GM23248 (cell line): ENCODE measurements at places on chromosomes 3 and 15.
A peak's percentile ranks its signal among the peaks of the same experiment; 100 is the strongest.

DNA sequence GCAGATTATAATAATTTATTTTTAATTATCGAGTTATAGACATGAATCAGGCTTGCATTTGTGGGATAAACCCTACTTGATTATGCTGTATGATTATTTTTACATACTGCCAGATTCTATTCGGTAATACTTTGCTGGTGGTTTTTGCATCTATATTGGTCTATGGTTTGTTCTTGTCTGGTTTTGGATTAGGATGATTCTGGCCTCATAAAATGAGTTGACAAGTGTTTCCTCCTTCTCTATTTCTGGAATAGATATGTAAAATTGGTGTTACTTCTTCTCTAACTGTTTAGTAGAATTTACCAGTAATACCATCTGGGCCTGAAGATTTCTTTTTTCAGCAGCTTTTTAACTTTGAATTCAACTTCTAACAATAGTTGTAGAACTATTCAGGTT is 33.0 kb upstream of the ACKR4 start:
- DNase-seq = no peak

- DNase-seq = peak; percentile 87
These were observed 22.0 kb downstream of the TMPRSS7 start for GRCh38 chr3:112056451-112056929.

DNA sequence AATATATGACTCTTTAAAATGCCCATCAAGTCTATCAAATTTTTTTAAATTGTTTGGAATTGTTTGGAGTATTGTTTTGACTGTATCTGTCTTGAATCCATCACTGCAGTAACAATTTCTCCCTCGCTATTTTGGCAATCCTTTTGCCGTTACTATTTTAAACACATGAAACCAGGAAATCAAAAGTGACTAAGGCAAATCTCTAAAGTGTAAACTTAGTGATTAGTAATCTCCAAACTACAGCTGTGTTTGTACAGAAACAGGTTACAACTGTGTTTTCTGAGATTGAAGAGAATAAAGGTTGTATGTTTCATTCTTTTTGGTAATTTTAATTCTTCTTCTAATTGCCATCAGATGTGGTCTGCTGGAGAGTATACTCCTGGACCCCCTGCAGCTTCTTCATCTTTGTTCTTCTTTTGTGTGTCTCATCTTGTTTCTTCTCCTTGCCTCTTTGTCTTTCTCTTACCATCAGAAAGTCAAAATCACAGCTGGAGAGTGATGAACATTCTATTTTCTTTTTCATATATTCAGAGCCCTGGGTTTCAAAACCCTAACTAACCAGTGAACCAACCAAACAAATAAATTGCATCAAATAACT is 465.4 kb downstream of the RBMS3 start:
- DNase-seq = no peak

DNA sequence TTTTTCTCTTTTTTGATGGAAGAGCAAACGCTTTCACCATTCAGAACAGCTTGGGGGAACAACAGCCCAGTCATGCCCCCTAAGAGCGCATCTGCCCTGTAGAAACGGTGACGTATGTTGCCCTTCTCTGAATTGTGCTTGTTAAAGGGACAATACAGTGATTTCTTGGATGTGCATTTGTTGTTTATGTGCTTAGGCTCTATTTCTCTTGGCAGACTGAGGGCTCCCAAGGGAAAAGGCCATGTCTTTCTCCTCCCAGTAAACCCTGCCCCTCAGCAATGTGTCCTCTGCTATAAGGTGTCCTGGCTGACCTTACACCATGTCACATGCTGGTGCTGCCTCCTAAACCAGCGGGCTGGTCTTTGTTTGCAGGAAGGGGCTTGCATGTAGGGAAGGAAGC is 346.1 kb downstream of the EPHB1 start:
- no peak for DNase-seq

DNA sequence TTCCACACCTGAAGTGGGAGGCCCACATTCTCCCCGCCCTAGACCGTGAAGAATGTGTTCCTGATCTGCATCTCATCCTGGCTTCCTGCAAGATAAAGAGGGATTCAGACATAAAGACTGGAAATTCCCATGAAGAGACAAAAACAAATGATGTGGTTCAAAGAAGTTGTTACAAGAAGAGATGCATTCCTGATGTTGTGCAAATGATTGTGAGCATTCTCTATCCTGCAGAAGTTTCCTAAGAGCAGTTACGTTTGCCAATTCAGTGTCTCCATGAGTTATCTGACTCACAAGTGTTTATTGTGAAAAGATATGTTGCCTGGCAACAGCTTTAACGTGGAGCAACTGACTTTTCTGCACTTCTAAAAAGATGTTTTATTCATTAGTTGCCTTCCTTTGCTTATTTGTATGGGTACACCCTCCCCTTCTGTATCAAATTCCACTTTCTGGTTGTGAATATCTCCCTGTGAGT is 107.8 kb downstream of the ZIC4 start:
- DNase-seq = peak; percentile 99

GRCh38 chr3:31762888-31763351 is 218.1 kb downstream of the OSBPL10 start:
- DNase-seq = no peak

DNA sequence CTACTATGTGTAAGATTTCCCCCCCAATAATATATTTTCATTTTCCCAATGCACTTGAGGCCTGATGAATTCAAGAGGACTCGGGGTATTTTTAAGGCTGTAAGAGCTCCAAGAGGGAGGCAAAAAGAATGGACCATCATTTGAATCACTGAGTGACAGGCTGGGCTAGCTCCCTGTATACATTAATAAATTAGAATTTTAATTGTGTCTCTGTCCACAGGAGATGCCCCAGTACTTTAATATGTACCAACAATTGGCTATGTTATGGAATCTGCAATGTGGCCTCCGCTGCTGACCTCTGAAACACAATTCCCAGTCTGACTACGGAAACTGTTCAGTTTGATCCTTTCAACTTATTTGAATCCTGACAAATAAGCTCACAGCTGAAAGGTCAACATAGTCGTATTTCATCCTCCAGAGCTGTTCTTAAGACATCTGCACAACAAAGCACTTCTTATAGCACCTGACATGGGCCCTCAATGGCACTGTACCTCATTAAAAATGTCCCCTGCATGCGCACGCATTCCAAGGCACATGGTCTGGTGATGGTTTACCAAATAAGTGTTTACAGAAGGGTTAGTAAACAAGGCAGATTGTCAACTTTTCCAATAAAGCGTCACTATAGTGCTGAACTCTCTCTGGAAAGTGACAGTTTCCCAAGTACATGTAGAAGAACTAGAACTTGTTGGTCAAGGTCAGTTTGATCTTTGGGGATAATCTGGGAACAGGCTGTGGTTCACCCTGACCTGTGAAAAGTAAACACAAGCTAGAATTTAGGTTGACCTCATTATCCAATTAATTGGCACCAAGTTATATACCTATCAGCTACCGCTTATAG is 472.9 kb downstream of the FOXP1 start:
- no peak for DNase-seq

GRCh38 chr15:70014860-70015490 is 82.7 kb downstream of the TLE3 start:
- DNase-seq = no peak

- DNase-seq = peak; percentile 91
These were observed 72.2 kb downstream of the TOP2B start for GRCh38 chr3:25592510-25592968.

DNA sequence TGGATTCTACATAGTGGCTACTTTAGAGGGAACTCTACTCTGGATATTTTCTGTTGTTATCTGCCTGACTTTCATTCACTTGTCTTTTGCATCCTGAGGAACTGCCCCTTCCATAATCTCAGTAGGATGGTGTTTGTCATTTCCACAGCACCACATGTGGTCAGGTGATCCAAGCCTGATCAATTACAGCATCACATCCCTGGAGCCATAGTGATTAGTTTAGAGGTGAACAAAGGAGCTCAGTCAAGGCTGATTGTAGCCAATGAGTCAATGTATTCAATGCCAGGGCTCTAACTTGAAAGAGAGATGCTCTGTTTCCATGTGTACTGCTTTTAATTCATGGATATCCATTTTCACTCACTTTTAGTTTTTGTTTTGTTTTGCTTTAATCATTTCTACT is 478.7 kb upstream of the ADAMTS9 start:
- no peak for DNase-seq

GRCh38 chr3:13323822-13324221 is 96.3 kb downstream of the NUP210 start:
- no peak for DNase-seq

- no peak for DNase-seq
These were observed 34.3 kb downstream of the CCDC66 start for GRCh38 chr3:56591262-56591661.

GRCh38 chr3:114902691-114903101 is 244.4 kb downstream of the ZBTB20 start:
- peak; percentile 10 for DNase-seq

- DNase-seq = peak; percentile 45
These were observed 65.3 kb downstream of the ASB7 start for GRCh38 chr15:100667405-100668347.

- DNase-seq = peak; percentile 51
These were observed 112.6 kb upstream of the KBTBD8 start for GRCh38 chr3:66885326-66886000.

GRCh38 chr15:46343196-46343935 is 708.5 kb downstream of the SQOR start:
- DNase-seq = no peak

DNA sequence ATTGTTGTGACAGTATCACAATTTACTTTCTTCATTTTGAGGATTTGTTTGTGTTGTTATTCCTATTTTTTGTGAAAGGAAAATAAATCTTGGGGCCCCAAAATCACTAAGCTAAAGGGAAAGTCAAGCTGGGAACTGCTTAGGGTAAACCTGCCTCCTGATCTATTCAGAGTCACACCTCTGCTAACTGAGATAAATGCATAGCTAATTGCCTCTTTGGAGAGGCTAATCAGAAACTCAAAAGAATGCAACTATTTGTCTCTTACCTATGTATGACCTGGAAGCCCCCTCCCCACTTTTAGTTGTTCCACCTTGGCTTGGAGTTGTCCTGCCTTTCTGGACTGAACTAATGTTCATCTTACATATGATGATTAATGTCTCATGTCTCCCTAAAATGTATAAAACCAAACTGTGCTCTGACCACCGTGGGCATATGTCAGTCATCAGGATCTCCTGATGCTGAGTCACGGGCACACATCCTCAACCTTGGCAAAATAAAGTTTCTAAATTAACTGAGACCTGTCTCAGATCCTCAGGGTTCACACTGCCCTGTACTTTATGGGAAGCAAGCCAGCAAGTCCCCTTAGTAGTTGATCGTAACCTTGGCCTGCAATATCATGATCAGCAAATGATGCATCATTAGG is 523.2 kb upstream of the GOLIM4 start:
- no peak for DNase-seq

DNA sequence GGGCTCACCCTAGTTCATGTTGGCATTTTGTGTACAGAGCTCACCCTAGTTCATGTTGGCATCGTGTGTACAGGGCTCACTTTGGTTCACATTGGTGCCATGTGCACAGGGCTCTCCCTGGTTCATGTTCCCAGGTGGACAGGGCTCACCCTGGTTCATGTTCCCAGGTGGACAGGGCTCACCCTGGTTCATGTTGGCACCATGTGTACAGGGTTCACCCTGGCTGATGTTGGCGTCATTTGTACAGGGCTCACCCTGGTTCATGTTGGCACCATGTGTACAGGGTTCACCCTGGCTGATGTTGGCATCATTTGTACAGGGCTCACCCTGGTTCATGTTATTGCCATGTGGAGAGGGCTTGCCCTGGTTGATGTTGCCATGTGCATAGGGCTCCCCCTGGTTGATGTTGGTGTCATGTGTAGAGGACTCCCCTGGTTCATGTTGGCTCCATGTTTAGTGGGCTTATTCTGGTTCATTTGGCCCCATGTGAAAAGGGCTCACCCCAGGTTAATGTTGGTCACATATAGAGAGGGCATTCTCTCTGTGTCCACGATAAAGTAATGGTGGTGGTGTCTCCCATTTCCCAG is 31.7 kb upstream of the NR2C2 start:
- DNase-seq = peak; percentile 11

GRCh38 chr15:94258246-94258645 is 26.9 kb downstream of the MCTP2 start:
- DNase-seq = no peak

- no peak for DNase-seq
These were observed 661.3 kb downstream of the NLGN1 start for GRCh38 chr3:174058804-174059203.

DNA sequence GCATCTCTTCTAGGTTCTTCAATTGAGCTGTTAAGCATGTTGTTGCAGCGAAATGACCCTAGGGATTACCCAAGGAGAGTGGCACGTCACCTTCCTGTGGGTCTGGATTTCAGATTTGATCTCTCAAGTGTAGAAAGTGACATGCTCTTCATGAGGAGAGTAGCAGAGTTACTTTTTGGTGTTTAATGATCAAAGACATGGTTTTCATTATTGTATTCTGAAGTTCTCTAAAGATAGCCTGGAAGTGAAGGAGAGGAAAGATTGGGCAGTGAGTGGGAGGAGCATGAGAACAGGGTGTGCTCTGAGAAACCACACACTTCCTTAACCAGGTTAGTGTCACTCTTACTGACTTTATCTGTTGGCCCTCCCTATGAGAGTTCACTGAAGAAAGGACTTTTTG is 153.6 kb downstream of the AKAP13 start:
- DNase-seq = no peak

DNA sequence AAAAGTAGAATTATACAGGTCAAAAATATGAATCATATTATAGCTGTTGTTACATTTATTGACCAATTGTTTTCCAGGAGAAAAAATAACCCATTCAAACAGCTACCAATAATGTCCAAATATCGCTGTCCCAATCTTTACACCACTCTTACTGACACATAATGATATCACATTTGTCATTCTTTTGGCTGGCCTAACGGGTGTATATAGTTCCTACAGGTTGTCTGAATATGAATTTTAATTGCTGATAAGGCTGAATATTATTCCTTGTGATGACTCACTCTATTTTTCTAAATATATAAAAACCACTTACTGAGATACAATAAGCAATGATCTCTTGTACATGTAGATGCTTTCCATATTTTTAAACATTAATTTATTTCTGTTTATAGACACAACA is 76.4 kb downstream of the FSIP1 start:
- DNase-seq = no peak

DNA sequence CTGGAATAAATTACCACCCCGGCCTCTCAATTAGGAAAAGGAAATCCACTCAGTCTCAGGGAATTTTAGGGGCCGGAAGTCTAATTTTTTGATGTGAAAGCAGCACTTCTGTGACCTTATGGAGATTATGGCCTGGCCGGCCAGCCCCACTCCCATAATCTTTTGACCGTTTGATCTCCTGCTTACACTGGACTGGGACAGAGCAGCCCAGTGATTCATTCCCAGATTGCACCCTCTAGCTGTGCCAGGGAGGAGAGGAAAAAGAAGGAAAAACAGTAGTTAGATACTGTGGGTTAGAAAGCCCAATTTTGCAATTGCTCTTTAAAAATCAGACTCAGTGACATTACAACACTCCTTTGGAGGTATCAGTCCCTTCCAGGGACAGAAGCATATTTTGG is 32.4 kb downstream of the GJD2 start:
- peak; percentile 83 for DNase-seq

- no peak for DNase-seq
These were observed 96.9 kb upstream of the ATP2B2 start for GRCh38 chr3:10602271-10602670.

DNA sequence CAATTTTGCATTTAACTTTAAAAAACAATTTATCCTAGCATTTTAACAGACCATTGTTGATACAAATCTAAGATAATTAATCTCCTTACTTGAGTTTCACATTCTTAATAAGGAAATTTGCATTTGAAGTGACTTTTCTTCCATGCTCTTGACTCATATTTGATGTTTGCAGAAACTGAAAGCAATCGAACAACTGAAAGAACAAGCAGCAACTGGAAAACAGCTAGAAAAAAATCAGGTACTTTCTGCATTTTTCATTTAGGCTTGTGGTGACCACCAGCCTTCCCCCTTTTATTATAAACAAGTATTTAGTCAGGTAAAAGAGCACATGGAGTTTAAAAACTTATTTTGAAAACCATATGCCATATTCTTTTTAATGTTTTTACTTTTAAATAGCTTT is 20.1 kb upstream of the SELENOT start:
- no peak for DNase-seq
